T-helper 22 cell (primary cell): ENCODE measurements at places on chromosomes 12 and 14.

- DNase-seq = no peak
These were observed 4.2 kb downstream of the DAZAP2 start for GRCh38 chr12:51242876-51243275.

GRCh38 chr14:99991331-99991730 is 73.9 kb upstream of the EVL start:
- DNase-seq = no peak

GRCh38 chr14:52148371-52148770 is 79.5 kb upstream of the NID2 start:
- no peak for DNase-seq

GRCh38 chr14:89269404-89269803 is 147.6 kb downstream of the FOXN3 start:
- DNase-seq = no peak

DNA sequence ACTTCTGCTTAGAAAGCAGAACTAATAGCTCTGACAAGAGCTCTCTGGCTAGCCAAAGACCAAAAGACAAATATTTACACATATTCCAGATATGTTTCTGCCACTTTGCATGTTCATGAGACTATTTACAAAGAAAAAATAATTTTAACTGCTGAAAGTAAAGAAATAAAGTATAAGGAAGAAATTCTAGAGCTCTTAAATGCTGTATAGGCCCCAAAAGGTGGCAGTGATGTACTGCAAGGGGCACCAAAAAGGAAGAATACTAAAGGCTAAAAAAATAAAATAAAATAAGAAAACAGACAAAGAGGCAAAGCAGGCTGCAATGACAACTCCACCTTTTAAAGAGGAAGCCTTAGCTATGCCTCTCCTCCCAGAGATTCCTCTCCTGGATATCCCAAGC is 23.0 kb downstream of the KLRK1 start:
- DNase-seq = no peak

DNA sequence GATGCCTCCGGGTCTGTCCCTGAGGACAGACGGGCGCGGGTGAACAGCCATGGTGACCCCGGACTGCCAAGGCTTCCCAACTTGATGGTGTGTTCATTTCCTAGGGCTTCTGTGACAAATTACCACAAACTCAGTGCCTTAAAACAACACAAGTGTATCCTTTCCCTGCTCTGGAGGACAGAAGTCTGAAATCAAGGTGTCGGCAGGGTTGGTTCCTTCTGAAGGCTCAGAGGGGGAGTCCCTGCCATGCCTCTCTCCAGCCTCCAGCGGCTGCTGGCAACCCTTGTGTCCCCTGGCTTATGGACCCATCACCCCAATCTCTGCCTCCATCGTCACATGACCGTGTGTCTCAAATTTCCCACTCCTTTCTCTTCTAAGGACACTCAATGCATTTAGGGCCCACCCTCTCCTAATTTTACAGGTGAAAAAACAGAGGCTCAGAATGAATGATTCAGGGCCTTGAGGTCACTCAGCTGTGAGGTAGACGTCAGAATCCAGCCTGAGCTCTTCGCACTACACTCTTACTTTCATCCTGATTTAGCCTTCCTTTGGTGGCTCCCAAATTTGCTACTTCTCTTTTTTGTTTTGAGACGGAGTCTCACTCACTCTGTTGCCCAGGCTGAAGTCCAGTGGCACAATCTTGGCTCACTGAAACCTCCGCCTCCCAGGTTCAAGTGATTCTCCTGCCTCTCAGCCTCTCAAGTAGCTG is 45.4 kb downstream of the VCPKMT start:
- no peak for DNase-seq
